ENCODE measurements at places on chromosomes 4 and X. TPM values are rescaled to one million over a fixed set of nuclear protein-coding genes. Genes with fewer than 3 reads are reported as not detected.

- no peak for DNase-seq
These were observed 38.6 kb downstream of the TRIM2 start for GRCh38 chr4:153242839-153243324.

DNA sequence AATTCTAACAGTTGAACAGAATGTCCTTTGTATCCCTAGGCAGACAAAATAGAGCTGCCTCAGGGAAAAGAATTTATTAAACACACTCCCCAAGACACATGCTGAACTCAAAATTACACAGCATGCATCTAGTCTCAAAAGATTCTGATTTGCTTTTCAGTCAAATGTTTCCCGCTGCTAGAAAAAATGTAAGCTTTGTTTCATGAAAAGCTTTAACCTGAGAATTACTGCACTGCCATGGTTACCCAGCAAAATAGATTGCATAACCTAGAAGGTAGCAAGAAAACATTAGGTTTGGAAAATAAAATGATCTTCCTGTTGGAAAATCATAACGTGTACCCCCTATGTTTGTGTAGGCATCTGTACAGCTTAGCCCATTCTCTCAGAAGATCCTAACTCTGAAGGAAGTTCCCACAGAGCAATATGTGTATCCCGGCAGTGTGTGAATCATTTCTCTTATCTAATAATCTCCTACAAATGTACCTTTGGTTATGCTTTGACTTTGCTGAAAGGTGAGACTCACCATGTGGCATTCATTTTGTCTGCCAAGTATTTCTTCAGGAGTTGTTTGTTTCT lies 646.9 kb downstream of the STPG2 start:
- DNase-seq: peak; percentile 7

DNA sequence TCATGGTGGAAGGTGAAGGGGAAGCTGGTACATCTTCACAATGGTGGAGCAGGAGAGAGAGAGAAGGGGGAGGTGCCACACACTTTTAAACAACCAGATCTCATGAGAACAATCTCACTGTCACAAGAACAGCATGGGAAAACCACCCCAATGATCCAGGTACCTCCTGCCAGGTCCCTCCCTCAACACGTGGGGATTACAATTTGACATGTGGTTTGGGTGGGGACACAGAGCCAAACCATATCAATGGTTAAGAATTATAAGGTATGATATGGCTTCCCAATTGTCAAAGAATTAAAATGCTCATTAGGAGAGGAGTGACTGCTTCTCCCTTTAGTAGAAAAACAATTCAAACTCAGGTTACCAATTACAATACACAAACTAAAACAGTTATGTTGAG lies 143.3 kb downstream of the PDLIM5 start:
- no peak for DNase-seq

DNA sequence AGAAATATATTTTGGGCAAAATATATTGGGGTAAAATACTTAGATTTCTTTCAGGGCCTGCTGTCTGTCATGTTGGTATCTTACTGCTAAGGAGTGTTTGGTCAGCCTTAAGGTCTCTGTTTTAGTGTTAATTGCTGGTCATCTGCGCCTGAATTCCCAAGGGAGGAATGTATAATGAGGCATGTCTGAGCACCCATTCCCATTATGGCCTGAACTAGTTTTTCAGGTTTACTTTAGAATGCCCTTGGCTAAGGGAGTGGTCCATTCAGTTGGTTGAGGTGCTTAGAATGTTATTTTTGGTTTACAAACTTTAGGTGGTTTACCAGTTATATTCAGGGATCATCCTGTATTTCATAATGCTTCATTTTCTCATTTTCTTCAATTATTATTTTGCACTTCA lies 125.9 kb downstream of the CFAP299 start:
- no peak for DNase-seq

- no peak for DNase-seq
These were observed 127.5 kb upstream of the CBR4 start for GRCh38 chr4:169137558-169137920.

- DNase-seq: no peak
These were observed 216.8 kb downstream of the AFAP1 start for GRCh38 chr4:7722766-7723387.

DNA sequence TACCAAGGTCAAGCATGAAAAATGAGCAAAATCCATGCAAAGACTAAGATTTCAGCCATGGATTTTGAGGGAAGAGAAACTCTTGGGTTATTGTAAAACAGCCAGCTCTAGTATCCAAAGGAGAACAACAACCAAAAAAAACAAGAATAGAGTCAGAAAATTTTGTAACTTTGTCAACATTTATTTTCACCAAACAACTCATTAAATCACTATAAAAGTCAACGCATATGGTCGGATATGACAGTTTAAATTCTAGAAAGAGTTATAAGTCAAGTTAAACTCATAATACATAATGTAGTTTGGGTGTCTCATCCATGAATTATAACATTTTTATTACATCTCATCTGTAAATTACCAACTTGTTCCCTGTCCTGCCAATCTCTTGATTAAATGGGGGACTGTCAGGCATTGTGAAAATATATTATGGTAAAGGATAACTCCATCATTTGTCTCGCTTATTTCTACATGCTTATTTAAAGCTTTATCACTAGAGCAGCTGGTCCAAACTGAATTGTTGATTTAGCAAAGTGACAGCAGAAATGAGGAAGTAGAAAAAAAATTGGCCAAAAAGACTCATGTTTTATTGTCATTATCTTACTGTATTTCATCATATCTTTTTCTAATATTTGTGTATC lies 224.8 kb upstream of the NOCT start:
- no peak for DNase-seq

DNA sequence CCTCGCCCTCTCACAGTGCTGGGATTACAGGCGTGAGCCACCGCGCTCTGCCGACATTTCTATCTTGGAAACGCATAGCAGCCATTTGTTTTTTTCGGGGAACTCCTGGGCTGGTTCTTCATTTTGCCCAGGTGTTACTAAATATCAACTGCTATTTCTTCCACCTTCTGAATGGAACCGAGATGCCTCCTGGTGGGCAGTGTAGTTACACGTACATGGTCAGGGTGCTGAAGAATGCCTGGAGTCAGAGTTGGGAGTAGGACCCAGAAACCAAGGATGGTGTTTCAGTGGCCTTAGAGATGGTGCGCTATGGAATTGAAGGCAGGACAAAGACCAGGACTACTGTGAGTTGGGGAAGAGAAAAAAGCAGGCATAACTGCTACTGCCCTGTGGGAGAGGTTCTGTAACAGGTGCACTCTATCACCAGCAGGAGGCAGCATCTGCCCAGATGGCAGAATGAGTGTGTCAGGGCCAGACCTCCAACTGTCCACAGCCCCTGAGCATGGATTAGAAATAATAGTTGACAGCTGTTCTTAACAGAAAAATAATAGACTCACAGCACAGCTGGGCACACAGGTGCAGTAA lies 81.7 kb downstream of the ZC4H2 start:
- no peak for DNase-seq

DNA sequence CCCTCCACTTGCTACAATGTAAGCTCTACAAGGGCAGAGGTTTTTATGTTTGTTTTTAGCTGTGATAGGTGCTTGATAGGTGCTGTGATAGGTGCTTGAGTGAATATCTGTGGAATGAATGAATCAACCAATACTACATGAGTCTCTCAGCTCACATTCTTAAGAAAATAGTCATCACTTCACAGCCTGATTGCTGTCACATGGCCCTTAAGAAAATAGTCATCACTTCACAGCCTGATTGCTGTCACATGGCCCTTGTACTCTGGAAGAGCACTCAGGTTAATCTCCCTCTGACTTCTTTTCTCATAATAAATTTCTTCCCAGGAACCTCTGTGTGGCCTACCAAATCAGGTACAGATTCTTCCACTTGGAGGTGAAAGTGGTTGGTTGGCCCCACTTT lies 335.2 kb downstream of the TENM3 start:
- peak; percentile 58 for DNase-seq

DNA sequence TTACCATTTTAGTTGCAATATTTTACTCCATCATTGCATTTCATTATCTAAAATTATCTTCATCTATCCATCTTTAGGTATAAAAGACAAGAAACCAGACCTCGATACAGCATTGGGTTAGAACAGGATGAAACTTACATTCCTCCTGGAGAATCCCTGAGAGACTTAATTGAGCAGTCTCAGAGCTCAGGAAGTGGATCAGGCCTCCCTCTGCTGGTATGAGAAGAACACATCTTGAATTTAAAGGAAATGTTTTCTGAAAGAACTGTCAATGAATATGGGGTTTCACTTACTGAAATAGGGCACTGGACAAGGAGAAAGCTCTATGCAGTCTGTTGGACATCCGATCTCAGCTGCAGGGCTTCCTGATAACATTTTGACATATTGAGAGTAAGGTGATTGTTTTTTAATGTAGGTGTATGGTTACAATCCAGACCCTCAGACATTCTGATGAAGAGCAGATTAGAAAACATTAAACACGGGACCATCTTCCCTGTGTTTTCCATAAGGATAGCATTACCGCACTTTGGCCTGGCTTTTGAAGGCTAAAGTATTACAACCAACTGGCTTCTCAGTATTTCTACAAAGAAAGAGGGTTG lies 367.2 kb downstream of the BMPR1B start:
- peak; percentile 71 for DNase-seq

- no peak for DNase-seq
These were observed 111.0 kb downstream of the CPE start for GRCh38 chr4:165489786-165490185.

GRCh38 chr4:118983831-118984230 lies 95.2 kb downstream of the SYNPO2 start:
- no peak for DNase-seq

GRCh38 chr4:77443941-77444340 lies 161.7 kb upstream of the CXCL13 start:
- no peak for DNase-seq

- DNase-seq: peak; percentile 31
These were observed 52.9 kb downstream of the TRIM2 start for GRCh38 chr4:153257151-153257620.

Gene VCX3A
- total RNA-seq: 160 TPM

Gene ZAR1
- total RNA-seq: not detected

Gene GUCY1B1
- total RNA-seq: 13.0 TPM

Gene ACOT9
- 47.0 TPM for total RNA-seq

Gene ARMCX4
- total RNA-seq: 0.37 TPM

Gene ADRA2C
- total RNA-seq: 1.7 TPM

Gene USP17L26
- total RNA-seq: not detected

Gene PIR
- total RNA-seq: 126 TPM

Gene GNPDA2
- 29.8 TPM for total RNA-seq

Data from H4 (cell line).